ENCODE measurements at places on chromosomes 5 and 9. TPM values are rescaled to one million over a fixed set of nuclear protein-coding genes. Genes with fewer than 3 reads are reported as not detected.

COL5A1 gene
- total RNA-seq: 29.8 TPM

- DNase-seq: peak; percentile 60
Observed at GRCh38 chr9:94780516-94780950, 54.0 kb downstream of the AOPEP start.

CYSTM1 gene
- 74.6 TPM for total RNA-seq

GRCh38 chr5:67724412-67725135 lies 491.0 kb upstream of the PIK3R1 start:
- DNase-seq: no peak

- no peak for DNase-seq
Observed at GRCh38 chr5:116668390-116668789, 93.8 kb upstream of the SEMA6A start.

DEPDC1B gene
- total RNA-seq: 0.47 TPM

DNA sequence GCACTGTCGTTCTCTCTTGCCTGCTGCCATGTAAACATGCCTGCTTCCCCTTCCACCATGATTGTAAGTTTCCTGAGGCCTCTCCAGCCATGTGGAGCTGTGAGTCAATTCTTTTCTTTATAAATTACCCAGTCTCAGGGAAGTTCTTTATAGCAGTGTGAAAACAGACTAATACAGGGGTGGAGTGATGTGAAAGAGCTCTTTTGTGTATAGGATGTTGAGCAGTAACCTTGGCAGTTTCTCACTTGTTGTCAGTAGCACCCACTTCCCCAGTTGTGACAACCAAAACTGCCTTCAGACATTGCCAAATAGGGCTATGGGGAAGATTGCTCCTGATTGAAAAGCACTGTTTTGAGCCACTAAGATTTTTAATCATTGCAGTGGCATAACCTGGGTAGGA lies 552.2 kb upstream of the ZNF462 start:
- DNase-seq: no peak

WNT8A gene
- not detected for total RNA-seq

- no peak for DNase-seq
Observed at GRCh38 chr5:52804981-52805380, 17.3 kb downstream of the ITGA1 start.

DNA sequence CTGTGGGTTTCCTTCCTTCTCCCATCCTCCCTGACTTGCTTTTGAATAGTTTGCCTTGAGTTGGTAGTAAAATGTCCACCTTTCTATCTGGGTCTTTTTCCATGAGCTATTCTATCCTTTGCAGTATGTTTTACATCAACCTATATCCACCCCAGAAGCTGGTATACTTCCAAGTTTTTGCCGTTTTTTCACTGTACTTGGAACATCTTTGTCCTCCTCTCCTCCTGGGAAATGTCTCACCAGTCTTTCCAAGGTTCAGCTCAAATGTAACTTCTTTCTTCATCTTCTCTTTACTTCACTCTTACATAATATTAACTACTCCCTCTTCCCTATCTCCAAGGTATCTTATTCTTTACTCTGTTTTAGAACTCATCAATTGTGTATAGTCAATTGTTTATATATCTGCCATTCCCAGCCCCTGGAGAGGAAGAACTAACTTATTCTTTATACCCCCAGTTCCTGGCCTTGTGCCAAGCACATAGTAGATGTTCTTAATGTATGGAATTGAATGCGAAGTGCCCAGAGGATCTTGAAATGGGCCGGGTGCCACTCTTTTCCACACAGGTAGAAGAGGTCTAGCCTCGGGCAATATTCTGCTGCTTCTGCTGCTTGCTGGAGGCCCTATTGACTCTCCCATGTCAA lies 34.9 kb upstream of the SLC1A3 start:
- DNase-seq: no peak

GRCh38 chr5:160188141-160189015 lies 40.9 kb upstream of the FABP6 start:
- DNase-seq: peak; percentile 70

GRCh38 chr9:75996726-75997125 lies 106.3 kb downstream of the PCSK5 start:
- DNase-seq: no peak

DNA sequence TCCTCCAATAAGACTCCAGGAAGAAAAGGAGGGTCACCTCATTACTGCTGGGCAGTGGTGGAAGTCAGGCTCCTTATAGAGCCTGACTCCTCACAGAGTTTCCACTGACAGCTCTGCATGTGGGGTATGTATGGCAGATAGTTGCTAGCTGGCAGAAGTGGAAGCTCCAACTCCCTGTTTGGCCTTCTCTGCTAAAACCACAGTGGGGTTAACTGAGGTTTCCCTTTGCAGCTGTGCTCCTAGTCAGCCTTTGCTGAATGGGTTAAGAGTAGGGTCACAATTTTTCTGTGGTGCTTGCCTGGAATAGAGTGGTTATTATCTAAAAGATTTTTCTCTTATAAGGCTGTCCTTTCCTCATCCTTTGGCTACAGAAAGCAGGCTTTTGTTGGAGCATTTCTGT lies 327.5 kb downstream of the FBXL17 start:
- DNase-seq: no peak

DNA sequence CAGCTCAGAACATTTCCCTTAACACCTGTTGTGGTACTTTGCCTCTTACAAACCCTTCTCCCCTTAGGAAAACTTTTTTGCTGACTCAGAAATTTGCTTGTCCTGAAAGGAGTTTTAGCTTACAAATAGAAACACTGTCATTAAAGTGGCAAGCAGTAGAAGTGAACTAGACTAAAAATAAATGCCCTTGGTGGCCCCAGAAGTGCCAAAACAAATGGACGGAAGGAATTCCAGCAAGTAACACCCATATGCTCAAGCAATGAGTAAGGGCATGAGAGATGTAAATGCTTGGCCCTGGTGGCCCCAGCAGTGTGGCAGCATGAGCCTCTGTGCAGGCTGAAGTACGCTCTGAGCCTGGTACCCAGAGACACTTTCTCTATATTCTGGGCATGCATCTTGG lies 8.6 kb downstream of the VLDLR start:
- no peak for DNase-seq

- DNase-seq: no peak
Observed at GRCh38 chr9:98038958-98039357, 17.6 kb upstream of the NANS start.

DNA sequence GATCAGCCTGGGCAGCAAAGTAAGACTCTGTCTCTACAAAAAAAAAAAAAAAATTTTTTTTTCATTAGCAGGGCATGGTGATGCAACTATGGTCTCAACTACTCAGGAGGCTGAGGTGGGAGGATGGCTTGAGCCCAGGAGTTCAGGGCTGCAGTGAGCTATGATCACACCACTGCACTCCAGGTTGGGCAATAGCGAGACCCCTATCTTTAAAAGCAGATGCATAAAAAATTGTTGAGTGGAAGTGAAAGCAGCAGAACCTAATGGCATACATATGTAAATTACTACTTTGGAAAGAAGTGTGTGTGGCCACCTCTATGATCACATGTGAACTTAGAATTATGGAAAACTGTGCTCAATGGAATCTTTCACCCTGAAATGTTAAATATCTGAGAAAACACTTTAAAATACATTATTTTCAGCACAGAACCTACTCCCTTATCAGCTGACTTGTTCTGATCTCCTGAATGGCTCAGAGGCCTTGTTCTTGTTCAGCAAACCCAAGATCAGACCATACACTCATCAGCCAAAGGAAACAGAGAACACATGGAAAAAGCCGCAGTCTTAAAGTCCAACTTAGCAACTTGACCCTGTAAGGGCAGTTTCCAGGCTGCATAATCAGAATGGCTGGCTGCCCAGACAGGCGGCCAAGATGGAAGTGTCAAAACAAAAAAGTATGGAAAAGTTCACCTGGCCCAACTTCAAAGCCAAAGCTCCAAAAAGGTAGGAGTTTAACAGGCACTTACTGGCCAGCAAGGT lies 56.5 kb downstream of the SIL1 start:
- peak; percentile 64 for DNase-seq

- DNase-seq: no peak
Observed at GRCh38 chr9:98391867-98392266, 136.4 kb upstream of the TBC1D2 start.

DNA sequence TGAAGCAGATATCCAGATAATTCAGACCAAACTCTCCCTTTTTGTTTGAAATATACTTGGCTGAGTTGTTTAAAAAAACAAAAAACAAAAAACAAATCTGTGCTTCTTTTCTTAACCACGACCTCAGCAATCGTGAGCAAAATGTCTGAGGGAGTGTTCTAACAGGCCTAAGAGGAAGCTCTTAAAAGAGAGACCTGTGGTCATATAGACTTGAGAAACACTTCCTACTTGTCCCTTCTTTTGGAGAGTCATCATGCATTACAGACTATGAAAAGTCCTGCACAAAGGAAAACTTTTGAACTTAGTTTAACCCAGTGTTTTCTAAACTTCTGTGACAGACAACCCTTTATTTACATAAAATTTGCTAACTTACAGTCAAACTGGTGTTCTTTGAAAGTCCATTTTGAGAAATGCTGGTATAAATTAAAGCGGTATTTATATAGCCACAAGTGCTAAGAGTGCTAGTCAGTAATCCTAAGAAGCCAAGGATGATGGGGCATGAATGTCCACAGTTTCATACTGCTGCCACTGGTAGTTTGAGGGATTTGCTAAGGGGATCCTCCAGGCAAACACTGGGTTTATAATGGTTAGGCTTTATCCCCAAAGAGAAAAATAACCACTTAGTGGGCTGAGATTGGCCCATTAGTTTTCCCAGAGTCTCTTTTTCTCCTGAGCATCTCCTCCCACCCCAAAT lies 199.8 kb downstream of the LRRC70 start:
- no peak for DNase-seq

WDR38 gene
- total RNA-seq: not detected

DNA sequence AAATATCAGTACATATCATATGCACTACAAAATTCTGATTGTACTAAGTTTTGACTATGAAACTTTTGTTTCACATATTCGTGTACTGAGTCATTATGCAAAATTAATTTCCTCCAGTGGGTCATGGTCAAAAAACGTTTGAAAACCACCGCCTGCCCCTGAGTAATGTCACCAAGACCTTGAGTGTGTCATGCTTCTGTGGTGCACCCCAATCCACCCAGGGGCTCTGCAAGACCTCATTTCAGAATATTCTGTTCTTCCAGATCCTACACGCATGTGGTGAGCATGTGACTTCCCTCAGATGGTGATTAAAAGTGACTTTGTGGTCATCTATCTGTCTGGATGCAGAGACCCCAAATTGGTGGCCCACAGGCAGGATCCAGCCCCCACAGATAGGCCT lies 31.0 kb downstream of the ABLIM3 start:
- DNase-seq: no peak

DNA sequence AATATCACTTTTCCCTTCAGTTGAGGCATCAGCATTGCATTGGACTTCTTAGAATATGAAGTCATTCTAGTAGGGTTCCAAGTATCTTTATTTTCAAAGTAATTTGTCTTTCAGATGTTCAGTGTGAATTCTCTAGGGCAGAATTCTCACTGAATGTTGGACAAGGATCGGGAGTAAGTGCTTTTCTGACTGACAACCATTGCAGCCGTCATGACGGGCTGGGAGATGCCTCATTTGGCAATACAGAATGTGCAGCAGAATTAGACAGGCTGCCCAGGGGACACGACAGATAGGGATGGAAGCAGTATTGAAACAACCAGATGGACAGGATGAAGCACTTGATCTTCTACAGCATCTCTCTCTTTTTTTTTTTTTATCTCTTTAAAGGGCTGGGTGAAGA lies 129.0 kb downstream of the ICE1 start:
- no peak for DNase-seq

DNA sequence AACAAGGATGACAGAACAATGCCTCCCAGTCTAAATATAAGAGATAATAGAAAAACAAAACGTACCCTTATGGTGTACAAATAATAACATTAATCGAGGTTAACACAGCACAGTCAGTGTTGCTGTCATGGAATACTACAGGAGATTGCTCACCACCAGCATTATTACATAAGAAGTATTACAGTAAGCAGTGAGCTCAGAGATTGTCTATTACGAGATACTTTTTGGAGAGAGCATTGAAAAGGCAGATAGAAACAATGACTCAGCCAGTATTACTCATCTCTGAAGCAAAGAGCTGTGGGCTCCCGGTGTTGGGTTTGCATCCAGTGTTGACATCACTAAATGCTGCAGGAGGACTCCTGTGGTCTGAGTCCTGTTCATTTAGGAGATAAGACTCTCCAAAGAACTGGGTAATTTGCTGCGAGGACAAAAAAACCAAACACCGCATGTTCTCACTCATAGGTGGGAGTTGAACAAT lies 191.9 kb upstream of the SEMA6A start:
- DNase-seq: peak; percentile 39

KLF9 gene
- total RNA-seq: 78.9 TPM

MARCHF3 gene
- 23.8 TPM for total RNA-seq

- no peak for DNase-seq
Observed at GRCh38 chr5:17056141-17056631, 120.1 kb upstream of the MYO10 start.

FRMPD1 gene
- total RNA-seq: 0.77 TPM

GRCh38 chr5:177339107-177339638 lies 12.3 kb downstream of the LMAN2 start:
- no peak for DNase-seq

PCDHGA9 gene
- total RNA-seq: 4.0 TPM

FIBCD1 gene
- 1.0 TPM for total RNA-seq

CSF1R gene
- total RNA-seq: 18.3 TPM

DNA sequence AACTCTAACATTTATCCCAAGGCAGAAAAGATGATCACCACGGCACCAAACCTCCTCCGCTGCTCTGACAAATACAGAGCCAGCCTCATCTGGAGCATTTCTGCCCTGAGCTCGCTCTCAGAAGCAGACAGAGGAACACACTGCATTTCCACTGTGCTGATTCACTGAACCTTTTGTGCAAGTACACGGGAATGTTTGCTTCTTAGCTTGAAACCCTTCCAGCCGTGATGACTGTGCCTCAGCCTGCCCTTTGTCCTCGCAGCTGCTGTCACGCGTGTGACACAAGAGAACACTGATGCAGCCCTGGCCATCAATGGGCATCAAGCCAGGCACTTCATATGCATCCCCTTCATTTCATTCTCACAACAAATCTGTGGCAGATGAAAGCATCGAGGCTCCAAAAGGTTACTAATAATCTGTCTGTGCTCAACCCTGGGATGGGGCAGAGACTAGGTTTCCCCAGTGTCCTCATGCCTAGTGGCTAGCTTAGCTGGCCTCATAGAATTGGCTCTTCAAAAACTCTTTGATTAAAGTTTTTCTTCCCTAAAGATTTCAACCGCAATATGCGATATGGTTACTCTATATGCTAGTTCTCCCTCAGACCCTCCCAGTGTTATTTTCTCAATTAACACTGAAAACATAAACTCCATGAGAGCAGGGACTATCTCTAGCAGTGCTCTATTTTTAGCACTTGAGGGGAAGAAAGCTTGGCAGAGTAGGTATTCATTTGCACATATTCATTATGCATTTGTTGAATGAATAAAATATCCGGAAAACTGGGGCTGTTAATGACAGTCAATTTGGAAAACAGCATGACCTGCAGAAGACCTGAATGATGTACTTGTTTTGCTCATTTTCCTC lies 7.3 kb downstream of the CDC14B start:
- peak; percentile 70 for DNase-seq

SLC34A1 gene
- not detected for total RNA-seq

DNA sequence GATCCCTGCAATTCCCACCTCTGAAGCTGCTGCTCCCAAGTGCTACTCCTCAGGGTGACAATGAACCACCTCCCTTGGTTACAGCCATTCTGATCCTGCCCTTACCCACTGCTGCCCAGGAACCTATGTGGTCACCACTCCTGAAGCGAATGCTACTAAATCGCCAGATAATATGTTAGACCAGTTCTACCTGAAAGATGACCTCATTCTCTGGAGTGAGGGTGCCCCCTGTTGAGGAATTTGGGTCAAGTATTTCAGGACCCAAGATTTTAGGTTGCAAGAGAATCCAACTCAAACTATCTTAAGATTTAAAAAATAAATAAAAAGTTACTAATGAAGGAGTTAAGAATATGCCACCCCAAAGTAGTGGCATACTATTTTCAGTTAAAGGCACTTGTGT lies 5.8 kb upstream of the SNAPC3 start:
- DNase-seq: no peak

IFNA2 gene
- total RNA-seq: not detected

Data from left cardiac atrium (tissue), 4 donors.